ENCODE measurements at places on chromosomes 6 and 20. TPM values are rescaled to one million over a fixed set of nuclear protein-coding genes. Genes with fewer than 3 reads are reported as not detected.
A peak's percentile ranks its signal among the peaks of the same experiment; 100 is the strongest.

GRCh38 chr6:14406614-14407331, 289.2 kb downstream of the CD83 start:
- no peak for DNase-seq

DNA sequence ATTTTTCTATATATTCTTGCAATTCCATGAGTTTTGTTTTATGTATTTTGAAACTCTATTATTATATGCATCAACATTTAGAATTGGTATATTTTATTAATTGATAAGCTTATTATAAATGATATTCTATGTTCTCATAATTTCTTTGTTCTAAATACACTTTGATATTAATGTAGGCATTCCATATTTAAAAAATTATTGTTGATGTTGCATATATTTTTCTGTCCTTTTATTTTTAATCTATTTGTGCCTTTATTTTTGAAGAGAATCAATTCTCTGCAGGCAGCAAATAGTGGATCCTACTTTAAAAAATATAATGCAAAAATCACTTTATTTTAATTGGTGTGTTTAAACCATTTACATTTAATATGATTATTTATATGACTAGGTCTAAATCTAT, 29.6 kb downstream of the SIRPD start:
- DNase-seq: no peak

DNA sequence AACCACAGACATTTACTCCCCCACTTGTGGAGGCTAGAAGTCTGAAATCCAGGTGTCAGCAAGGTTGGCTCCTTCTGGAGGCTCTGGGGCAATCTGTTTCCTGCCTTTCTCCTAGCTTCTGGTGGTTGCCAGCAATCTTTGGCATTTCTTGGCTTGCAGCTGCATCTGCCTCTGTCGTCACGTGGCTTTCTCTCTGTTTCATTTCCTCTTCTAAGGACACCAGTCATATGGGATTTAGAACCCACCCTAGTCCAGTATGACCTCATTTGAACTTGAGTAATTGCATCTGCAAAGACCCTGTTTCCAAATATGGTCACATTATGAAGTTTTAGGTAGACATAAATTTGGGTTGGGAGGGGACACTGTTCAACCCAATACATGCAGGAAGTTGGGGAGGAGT, 56.2 kb upstream of the EPB41L1 start:
- no peak for DNase-seq

The CCN5 gene
- polyA plus RNA-seq: 0.37 TPM

The ACOT13 gene
- polyA plus RNA-seq: 43.8 TPM

DNA sequence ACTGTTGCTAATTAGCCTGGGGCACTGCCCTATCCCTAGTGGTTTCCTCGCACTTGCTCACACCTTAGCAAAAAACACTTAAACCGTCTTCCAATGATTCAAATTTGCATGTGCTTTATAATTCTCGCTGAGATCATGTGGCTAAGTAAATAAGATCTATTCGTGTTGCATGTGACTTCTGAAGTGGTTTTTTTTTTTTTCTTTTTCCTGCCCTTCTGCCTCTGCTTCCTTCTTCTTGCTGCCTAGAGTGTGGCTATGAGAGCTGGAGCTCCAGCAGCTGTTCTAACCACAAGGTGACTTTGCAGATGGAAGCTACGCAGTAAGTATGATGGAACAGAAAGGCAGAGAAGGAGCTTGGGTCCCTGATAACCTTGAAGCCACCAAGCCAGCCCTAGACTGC, 36.5 kb downstream of the SULF2 start:
- DNase-seq: no peak

GRCh38 chr6:166830185-166830890, 126.0 kb downstream of the RNASET2 start:
- DNase-seq: no peak

DNA sequence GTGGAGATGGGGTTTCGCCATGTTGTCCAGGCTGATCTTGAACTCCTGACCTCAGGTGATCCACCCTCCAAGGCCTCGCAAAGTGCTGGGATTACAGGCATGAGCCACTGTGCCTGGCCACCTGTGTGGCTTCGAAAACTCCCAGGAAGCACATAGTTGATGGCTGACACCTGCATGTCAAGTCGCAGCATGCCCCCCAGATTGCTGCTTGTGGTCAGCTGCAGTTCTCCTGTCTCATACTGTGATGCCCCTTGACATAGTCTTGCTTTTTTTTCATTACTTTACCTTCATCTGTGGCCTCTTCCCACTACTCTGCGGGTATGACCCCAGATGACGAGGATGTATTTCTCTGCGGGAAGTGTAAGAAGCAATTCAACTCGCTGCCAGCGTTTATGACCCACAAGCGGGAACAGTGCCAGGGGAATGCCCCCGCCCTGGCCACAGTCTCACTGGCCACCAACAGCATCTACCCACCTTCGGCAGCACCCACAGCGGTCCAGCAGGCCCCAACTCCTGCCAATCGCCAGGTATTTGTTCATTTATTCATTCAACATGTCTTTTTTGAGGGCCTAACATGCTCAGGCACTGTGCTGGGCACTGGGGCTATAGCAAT, 13.1 kb downstream of the ZNF341 start:
- DNase-seq: no peak

- DNase-seq: no peak
Measured at GRCh38 chr20:15079594-15080340, 742.4 kb upstream of the FLRT3 start.

- no peak for DNase-seq
Measured at GRCh38 chr6:159692303-159693127, 526 bp downstream of the SOD2 start.

The ARID1B gene
- 21.2 TPM for polyA plus RNA-seq

GRCh38 chr20:48769069-48769983, 58.5 kb downstream of the PREX1 start:
- no peak for DNase-seq

DNA sequence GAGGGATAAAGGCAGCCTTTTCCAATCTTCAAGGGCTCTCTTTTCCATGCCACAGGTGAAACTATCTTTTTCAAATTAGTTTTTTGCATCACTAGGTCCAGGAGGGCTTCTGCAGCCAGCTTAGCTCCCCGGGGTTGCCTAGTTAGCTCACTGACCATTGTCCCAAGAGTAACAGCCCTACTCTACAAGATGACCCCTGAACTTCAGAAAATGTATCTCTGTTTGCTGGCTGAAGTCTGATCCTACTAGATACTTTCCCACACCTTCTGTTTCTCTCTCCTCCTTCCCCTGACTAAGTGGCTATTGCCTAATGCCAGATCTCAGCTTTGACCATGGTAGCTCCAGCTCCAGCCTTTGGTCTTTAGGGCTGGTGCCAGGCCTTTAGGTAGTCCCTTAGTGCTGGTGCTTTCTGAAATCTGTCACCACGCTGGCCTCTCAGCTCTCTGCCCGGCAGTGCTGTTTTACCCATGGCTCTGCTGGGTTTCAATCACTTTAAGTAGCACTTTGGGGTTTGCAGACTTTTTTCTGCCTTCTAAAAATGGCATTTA, 255.1 kb downstream of the RNGTT start:
- DNase-seq: no peak

The FYN gene
- polyA plus RNA-seq: 29.0 TPM

- DNase-seq: no peak
Measured at GRCh38 chr20:36231331-36231730, 4.9 kb upstream of the AAR2 start.

- DNase-seq: no peak
Measured at GRCh38 chr6:104186831-104187230, 672.9 kb downstream of the HACE1 start.

DNA sequence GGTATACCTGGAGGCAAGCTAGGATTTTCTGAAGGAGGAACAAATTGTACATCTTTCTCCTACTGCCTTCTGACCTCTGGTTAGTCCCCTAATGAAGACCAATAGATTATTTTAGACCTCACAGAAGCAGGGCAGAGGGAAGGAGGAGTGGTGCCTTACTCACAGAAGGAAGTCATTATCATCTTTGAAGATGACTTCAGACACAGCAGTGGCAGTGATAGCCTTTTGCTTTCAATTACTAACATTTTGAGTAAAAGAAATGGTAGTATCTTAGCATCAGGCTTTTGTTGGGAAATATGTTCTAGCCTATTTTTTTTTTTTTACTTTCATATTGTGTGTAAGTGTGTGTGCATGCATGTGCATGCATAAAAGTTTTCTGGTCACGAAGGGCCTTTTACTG, 164.2 kb upstream of the PLN start:
- no peak for DNase-seq

The PARD6B gene
- 0.71 TPM for polyA plus RNA-seq

DNA sequence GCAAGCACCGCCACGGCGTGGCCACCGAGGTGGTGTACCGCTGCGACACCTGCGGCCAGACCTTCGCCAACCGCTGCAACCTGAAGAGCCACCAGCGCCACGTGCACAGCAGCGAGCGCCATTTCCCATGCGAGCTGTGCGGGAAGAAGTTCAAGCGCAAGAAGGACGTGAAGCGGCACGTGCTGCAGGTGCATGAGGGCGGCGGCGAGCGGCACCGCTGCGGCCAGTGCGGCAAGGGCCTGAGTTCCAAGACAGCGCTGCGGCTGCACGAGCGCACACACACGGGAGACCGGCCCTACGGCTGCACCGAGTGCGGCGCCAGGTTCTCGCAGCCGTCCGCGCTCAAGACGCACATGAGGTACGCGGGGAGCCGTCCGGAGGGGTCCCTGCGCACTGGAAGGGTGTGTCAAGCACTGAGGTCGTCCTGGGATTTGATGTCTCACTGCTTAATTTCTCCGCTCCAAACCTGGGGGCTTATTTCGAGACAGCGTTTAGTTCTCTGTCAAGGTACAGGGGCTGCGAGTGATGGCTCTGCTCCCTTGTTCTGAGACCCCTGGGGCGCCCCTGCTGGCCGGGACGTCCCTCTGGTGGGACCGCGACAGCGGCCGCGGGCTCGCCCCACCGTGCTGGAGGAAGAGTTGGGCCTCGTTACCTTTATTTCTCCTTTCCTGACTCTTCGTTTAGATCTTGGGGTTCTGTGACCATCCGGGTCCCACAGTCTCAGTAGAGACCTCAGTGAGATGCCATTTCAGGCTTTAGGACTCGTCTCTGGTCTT, 3.6 kb downstream of the GZF1 start:
- DNase-seq: no peak

The BAK1 gene
- 16.3 TPM for polyA plus RNA-seq

The SSTR4 gene
- not detected for polyA plus RNA-seq

The TENT5A gene
- 10.0 TPM for polyA plus RNA-seq

DNA sequence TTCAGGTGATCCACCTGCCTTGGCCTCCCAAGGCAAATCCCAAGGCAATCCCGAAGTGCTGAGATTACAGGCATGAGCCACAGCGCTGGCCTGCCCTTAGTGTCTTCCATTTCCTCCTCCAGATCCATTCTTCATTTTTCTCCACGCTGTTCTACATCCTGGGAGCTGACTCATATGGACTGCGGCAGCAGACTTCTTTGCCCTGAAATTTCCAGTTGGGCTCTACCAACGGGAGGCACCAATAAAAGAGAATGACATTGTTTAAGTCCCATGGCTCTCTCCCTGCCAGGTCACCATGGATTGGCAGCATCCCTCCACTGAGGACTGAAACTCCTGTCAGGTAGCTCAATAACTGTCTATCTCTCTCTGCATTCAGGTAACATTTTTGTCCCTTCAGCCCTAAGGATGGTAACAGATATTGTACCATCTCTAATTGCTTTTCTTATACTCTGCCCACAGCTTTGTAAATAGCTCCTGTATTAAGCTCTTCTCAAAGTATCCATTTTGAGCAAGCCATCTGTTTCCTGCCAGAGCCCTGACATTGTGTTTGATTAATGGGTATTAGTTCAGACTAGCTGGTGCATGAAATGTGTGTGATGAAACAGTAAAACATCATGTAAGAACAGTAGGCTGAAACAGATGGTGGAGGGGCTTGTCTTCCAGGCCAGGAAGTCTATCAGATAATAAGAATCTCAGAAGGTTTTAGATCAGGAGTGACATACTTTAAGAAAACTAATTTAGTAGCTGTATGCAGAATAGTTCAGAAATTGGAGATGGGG, 3.6 kb downstream of the TBCC start:
- DNase-seq: no peak

The INSM1 gene
- polyA plus RNA-seq: not detected

GRCh38 chr6:142013875-142014495, 118.7 kb upstream of the GJE1 start:
- DNase-seq: no peak

- DNase-seq: no peak
Measured at GRCh38 chr6:76330031-76330430, 257.6 kb upstream of the IMPG1 start.

The BTNL2 gene
- polyA plus RNA-seq: not detected

- no peak for DNase-seq
Measured at GRCh38 chr6:114878091-114878490, 535.3 kb upstream of the HS3ST5 start.

The XKR7 gene
- polyA plus RNA-seq: not detected

DNA sequence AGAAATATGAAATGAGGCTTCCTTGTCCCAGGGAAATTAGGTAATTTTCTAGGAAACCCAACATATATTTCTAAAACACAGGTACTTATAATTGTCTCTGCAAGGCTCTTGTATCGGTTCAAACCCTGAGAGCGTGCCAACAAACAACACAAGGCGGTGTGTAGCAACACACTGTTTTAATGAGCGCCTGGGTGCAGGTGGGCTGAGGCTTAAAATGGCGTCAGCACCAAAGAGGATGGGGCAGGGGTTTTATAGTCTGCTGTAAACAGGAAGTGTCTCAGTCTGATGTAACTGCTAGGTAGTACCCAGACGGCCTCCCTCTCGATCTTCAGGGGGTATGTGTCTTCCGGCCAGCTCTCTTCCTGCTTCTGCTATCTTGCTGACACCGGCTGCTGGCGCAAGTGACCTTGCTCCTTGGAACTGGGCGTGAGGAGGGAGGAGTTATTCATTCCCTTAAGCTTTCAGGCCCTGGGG, 69.7 kb downstream of the EPB41L2 start:
- DNase-seq: no peak

GRCh38 chr20:10770753-10771152, 97.0 kb upstream of the JAG1 start:
- DNase-seq: no peak

The ANKRD66 gene
- not detected for polyA plus RNA-seq

GRCh38 chr20:43751167-43752050, 24.6 kb upstream of the GTSF1L start:
- DNase-seq: peak; percentile 66

GRCh38 chr6:72376736-72377135, 245.1 kb upstream of the KCNQ5 start:
- no peak for DNase-seq

The AKAP7 gene
- 1.1 TPM for polyA plus RNA-seq

The TUBB2A gene
- 138 TPM for polyA plus RNA-seq

- no peak for DNase-seq
Measured at GRCh38 chr6:146864885-146865284, 266.1 kb downstream of the ADGB start.

- DNase-seq: no peak
Measured at GRCh38 chr6:106255306-106255705, 70.3 kb downstream of the ATG5 start.

All from AG04450 (cell line).